ENCODE measurements at places on chromosomes 4 and X. TPM values are rescaled to one million over a fixed set of nuclear protein-coding genes. Genes with fewer than 3 reads are reported as not detected.

The P2RY8 gene
- total RNA-seq, result not detected

GRCh38 chrX:103608306-103608963 lies 672 bp downstream of the TCEAL3 start:
- no peak for DNase-seq

- DNase-seq, result no peak
Measured at GRCh38 chrX:8565729-8566128, 101.1 kb downstream of the VCX3B start.

The NRK gene
- 9.8 TPM for total RNA-seq

- DNase-seq, result no peak
Measured at GRCh38 chr4:79257953-79258613, 67.8 kb downstream of the NAA11 start.

The PABPC1L2B gene
- total RNA-seq, result not detected

The HMX1 gene
- total RNA-seq, result 0.87 TPM

- DNase-seq, result no peak
Measured at GRCh38 chrX:14920196-14920595, 47.0 kb downstream of the MOSPD2 start.

All from progenitor cell of endocrine pancreas (in vitro differentiated cells).